ENCODE measurements at places on chromosomes 6 and 20. TPM values are rescaled to one million over a fixed set of nuclear protein-coding genes. Genes with fewer than 3 reads are reported as not detected.
A peak's percentile ranks its signal among the peaks of the same experiment; 100 is the strongest.

Gene VIP
- not detected for total RNA-seq

Gene RIPOR2
- total RNA-seq, result 2.1 TPM

Gene DLL1
- 11.7 TPM for total RNA-seq

Gene PHACTR3
- 2.1 TPM for total RNA-seq

Gene SFTA2
- total RNA-seq, result 2.7 TPM

Gene MATN4
- not detected for total RNA-seq

Gene GFOD1
- total RNA-seq, result 4.8 TPM

GRCh38 chr6:27332692-27333641 lies 20.9 kb upstream of the POM121L2 start:
- H3K36me3 ChIP-seq, result no peaks in the 10 kb centered on the region
- H3K4me3 ChIP-seq, result peak overlapping the region; percentile 91
- H3K27me3 ChIP-seq, result peaks cover 12% of the 10 kb centered on the region
- H3K4me1 ChIP-seq, result peaks cover 4% of the 10 kb centered on the region
- no peak for DNase-seq
- peak overlapping the region; percentile 83 for H3K27ac ChIP-seq

DNA sequence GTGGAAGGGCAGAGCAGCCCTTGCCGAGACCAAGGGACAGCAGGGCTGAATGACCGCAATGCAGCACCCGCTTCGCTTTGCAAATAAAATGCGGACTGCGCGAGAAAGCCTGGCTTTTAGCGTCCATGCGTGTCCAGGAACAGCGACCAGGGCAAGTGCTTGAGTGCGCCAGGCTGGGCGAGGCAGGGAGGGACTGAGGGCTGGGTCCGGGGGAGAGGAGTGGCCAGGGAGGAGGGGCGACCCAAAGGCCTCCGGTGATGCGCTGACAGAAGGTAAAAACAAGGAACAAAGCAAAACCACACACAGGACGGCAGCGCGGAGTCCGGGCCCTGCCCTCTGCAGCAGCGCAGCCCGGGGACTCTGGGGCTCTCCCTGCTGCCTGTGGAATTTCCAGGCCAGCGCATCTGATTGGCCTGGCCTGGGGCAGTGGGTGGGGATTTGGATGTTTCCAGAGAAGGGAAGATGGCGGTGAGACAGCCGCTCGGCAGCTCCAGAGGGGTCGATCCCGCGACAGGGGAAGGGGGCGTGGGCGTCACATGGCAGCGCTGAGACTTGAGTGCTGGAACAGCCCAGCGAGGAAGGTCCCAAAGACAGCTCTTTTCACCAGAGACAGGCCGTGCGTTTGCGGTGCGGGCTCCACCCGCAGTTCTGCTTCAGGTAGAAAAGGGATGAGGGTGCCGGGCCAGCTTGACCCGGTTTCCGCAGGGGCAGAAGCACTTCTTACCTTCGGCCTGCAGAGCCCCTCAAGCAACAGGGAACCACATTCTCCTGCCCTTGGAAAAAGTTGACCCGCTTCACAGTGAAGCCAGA lies 51.8 kb downstream of the SSR1 start:
- H3K36me3 ChIP-seq, result no peaks in the 10 kb centered on the region
- DNase-seq, result peak; percentile 92
- H3K27me3 ChIP-seq, result no peaks in the 10 kb centered on the region
- H3K4me3 ChIP-seq, result peak overlapping the region; percentile 97

- H3K27ac ChIP-seq, result peak overlapping the region; percentile 98
- no peak for DNase-seq
- H3K36me3 ChIP-seq, result peaks cover 7% of the 10 kb centered on the region
- H3K4me1 ChIP-seq, result peaks cover 74% of the 10 kb centered on the region
Observed at GRCh38 chr6:7148100-7148822, 40.5 kb downstream of the RREB1 start.

DNA sequence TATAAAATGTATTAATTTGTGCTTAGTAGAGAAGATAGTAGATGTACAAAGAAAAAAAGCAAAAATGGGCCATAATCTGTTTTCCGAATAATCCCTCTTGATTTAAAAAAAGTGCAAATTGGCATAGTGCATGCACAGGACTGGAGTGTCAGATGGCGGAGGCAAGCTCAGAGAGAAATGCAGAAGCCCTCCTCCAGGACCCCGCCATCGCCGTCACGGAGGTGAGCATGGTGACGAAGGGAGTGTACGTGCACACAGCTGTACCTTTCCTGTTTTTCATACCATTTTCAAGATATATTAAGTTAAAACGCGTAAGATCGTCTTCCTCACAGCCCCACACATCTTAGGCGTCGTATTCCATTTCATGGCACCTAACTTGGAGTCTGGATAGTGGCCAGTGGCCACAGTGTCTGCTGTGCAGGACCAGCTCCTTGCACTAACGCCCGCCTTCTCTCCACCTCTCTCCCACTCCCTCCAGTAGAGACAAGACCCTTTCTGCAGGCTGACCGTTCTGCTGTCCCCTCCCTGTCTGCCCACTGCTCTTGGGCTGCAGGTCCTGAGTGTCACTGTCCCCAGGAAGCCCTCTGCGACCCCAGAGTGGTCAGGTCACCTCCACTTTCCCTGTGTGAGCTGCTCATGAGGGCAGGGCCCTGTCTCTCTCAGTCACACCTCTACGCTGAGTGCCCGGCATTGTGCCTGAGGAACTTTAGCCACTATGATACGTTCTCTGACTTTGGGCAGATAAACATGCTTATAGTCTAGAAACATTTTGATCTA lies 9.8 kb downstream of the DUSP22 start:
- no peaks in the 10 kb centered on the region for H3K4me1 ChIP-seq
- no peak overlapping the region for H3K27ac ChIP-seq

DNA sequence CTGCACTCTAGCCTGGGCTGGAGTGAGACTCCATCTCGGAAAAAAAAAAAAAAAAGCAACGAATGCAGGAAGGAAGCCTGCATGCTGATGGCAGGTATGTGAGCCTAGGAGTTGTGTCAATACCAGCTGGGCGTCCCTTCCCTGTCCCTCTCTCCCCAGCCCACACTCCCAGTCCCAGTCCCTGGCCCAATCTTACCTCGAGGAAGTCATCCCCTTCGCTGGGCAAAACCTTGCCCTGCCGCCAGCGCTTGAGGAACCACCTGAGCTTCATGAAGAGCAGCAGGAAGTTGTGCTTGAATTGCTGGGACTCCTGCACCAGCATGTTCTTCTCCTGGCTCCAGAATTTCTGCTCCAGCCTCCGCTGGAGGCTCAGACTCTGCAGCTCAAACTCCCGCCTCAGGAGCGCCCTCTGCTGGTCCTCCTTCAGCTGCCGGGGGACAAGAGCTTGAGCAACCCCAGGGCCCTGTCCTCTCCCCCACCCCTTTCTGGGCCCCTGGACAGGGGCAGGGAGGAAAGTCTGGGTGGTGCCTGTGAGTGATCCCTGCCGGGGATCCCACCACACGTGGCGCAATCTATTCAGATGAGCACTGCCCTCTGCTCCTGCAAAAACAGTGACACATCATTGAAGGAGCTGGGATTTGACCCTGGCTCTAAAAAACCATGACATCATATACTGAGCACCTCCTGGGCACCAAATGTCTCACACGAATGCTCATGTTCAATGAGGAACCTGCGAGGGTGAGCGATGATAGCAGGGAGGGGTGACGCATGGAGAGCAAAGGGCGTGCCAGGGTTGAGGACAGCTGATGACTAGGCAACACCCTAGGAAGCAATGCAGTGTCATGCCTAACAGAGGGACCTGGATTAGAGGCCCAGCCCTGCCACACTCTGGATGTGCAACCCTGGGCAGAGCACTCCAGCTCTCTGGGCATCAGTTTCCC lies 35.0 kb upstream of the DSN1 start:
- no peaks in the 10 kb centered on the region for H3K4me1 ChIP-seq
- peaks cover 18% of the 10 kb centered on the region for H3K36me3 ChIP-seq
- no peak for DNase-seq
- H3K4me3 ChIP-seq, result no peak overlapping the region

DNA sequence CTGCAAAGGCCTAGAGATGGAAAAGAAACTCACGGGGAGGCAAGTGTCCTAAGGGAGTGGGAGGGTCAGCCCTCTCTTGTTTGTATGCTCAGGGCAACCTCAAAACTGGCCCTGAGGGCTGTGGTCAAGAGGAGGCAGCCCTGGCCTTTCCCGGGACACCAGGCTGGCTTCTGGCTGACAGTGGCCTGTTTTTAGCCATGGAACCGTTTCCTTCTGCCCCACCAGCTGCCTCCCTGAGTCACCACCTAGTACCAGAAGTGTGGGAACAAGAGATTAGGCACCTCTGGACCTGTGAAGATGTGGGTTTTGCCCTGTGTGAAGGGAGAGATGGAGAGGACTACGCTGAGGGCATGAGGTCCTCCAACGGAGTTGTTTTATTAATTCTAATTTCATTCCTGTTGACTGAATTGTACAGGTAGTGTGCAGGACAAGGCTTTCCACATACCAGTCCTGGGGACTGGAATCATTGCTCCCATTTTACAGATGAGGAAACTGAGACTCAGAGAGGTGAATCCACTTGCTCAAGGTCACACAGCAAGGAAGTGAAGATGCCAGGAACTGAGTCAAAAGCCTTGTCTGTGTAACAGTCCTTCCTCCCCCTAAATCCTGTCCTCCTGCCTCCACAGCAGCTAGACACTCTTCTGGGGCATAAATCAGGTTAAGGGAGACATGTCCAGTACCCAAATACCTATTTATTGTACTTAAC lies 5.5 kb downstream of the FOXS1 start:
- H3K4me3 ChIP-seq, result no peak overlapping the region
- no peaks in the 10 kb centered on the region for H3K36me3 ChIP-seq
- H3K4me1 ChIP-seq, result peaks cover 28% of the 10 kb centered on the region
- peaks cover 4% of the 10 kb centered on the region for H3K27me3 ChIP-seq

DNA sequence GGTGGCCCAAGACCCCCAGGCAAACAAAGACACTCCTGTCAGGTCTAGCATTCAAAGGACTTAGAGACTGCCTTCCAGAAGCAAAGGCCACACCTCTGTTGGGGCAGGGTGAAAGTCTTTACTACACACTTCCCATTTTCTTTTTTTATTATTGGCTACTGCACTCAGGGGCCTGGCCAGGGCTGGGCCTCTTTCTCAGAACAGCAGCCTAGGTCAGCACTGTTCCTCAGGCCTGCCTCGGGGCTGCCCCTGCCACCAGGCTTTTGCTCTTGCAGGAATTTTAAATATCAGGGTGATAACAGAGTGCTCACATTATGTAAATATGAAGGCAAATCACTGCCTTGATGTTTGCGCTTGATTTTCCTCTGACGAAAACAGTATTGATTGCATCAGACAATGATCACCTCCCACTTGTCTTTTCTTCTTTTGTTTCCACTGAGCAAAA lies 18.5 kb downstream of the GSTA4 start:
- H3K27me3 ChIP-seq, result no peaks in the 10 kb centered on the region
- H3K36me3 ChIP-seq, result peaks cover 13% of the 10 kb centered on the region
- DNase-seq, result no peak
- peak overlapping the region; percentile 46 for H3K4me3 ChIP-seq
- peak overlapping the region; percentile 75 for H3K27ac ChIP-seq

GRCh38 chr6:119110601-119111548 lies 32.4 kb upstream of the FAM184A start:
- no peak overlapping the region for H3K27ac ChIP-seq
- H3K36me3 ChIP-seq, result no peaks in the 10 kb centered on the region
- H3K4me1 ChIP-seq, result no peaks in the 10 kb centered on the region
- H3K4me3 ChIP-seq, result no peak overlapping the region

DNA sequence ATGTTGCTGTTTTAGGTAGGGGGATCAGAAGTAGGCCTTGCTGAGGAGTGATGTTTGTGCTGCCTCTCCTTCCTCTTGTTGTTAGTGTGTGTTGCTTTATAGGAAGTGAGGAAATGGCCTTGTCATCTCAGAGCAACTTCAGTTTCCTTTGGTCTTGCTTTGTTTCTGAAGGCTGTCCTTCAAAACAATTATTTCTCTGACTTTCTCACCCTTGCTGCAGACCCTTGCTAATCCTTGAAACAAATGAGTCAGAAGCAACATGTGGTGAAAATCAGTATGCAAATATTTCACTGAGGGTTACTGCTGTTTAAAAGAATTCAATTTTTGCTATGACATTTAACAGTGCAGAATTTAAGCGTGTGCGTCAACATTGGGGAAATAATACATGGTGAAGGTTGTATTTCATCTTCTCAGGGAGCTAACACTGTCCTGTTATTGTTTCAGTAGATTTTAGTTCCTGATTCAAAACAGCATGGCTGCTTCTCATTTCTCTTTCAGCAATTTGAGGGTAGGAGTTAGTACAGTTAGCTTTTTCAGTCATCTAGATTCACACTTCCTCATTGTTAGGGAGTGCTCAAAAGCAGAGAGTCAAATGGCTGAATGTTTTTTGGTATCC lies 13.8 kb downstream of the RNF144B start:
- H3K36me3 ChIP-seq, result peaks cover 5% of the 10 kb centered on the region
- H3K27ac ChIP-seq, result no peak overlapping the region
- no peaks in the 10 kb centered on the region for H3K27me3 ChIP-seq
- DNase-seq, result no peak
- peaks cover 4% of the 10 kb centered on the region for H3K4me1 ChIP-seq

- DNase-seq, result no peak
- no peaks in the 10 kb centered on the region for H3K36me3 ChIP-seq
Observed at GRCh38 chr6:1127597-1128288, 184.2 kb upstream of the FOXQ1 start.

- DNase-seq, result no peak
- peak overlapping the region; percentile 9 for H3K27ac ChIP-seq
- no peaks in the 10 kb centered on the region for H3K27me3 ChIP-seq
- no peak overlapping the region for H3K4me3 ChIP-seq
- peaks cover 13% of the 10 kb centered on the region for H3K4me1 ChIP-seq
- H3K36me3 ChIP-seq, result peaks cover 18% of the 10 kb centered on the region
Observed at GRCh38 chr20:34628026-34628425, 48.9 kb downstream of the PIGU start.

GRCh38 chr20:36917240-36917639 lies 34.3 kb downstream of the SAMHD1 start:
- no peak for DNase-seq
- H3K27me3 ChIP-seq, result no peaks in the 10 kb centered on the region
- H3K4me3 ChIP-seq, result no peak overlapping the region
- no peak overlapping the region for H3K27ac ChIP-seq

GRCh38 chr6:15363164-15363522 lies 117.3 kb downstream of the JARID2 start:
- peaks cover under 1% of the 10 kb centered on the region for H3K36me3 ChIP-seq
- H3K27ac ChIP-seq, result no peak overlapping the region
- no peaks in the 10 kb centered on the region for H3K27me3 ChIP-seq
- H3K4me3 ChIP-seq, result no peak overlapping the region
- DNase-seq, result no peak
- H3K4me1 ChIP-seq, result peaks cover 22% of the 10 kb centered on the region

GRCh38 chr20:17443131-17443858 lies 87.9 kb downstream of the BFSP1 start:
- H3K36me3 ChIP-seq, result no peaks in the 10 kb centered on the region
- no peak overlapping the region for H3K4me3 ChIP-seq
- H3K4me1 ChIP-seq, result peaks cover 7% of the 10 kb centered on the region
- DNase-seq, result no peak
- H3K27ac ChIP-seq, result no peak overlapping the region
